ENCODE measurements at places on chromosomes 12 and 14.

DNA sequence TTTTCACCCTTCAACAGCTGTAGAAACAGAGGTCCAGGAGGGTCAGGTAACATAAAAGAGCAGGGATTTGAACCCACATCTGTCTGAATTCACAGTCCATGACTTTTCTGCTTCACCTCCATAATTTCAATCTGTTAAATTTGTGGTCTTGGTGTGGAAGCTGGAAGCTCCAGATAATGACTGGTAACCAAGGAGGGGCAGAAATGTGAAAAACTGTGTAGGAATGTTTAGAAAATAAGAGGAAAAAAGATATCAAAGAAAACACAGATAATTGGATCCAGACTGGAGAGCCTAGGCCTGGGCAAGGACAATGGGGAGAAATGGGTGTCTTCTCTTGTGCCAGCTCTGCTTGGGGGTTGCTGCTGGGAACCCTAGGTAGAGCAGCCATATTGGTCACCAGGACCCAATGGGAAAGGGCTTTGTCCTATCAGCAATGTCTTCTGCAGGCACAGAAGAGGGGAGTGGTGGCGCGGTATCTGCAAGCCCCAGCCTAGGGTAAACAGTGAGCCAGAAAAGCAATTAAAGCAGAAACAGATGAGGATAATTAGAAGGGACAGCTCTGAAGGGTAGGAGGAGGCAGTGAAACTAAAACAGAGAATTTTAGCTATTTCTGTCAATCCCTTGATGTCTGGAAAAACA lies 54.3 kb upstream of the CCDC91 start:
- DNase-seq: no peak

DNA sequence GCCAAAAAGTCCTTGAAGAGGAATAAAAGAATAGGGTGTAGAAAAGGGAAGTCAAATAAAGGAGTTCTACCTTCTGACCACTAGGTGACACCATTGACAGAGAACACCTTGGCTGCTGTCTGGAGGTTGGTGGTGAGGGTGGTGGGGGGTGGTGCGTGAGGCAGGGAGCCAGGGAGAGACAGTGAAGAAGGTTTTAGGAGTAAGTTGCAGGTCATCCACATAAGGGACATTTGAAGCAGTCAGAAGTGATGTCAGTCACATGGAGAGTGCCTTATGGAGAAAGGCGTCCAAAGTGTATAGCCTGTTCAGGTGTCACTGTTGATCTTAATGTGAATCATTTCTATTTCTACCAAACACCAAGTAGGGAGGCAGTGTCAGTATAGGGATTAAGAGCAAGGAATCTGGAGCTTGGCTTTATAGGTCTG lies 279.3 kb upstream of the DDHD1 start:
- peak; percentile 41 for DNase-seq

- DNase-seq: peak; percentile 26
Observed at GRCh38 chr12:131755305-131756113, 44.6 kb downstream of the SFSWAP start.

DNA sequence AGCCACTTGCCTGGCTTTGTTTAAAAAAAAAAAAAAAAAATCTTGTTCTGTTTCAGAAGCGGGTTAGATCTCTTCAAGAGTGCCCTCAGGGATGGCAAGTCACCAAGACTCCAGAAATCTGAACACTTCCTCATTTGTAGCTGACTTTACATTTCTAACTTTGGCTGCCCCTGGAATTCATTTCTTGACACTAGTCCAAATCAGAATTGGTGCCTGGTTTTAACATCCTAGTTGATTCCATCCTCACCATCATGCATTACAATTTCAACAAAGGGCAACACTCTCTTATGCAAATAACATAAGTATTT lies 295.5 kb downstream of the RMST start:
- no peak for DNase-seq
